ENCODE measurements at places on chromosomes 11 and 22. TPM values are rescaled to one million over a fixed set of nuclear protein-coding genes. Genes with fewer than 3 reads are reported as not detected.

Gene TSGA10IP
- 1.9 TPM for total RNA-seq

- no peaks in the 10 kb centered on the region for H3K36me3 ChIP-seq
- H3K27ac ChIP-seq, result no peak overlapping the region
- no peak for DNase-seq
- peaks cover 4% of the 10 kb centered on the region for H3K4me1 ChIP-seq
- no peak overlapping the region for H3K4me3 ChIP-seq
These were observed 11.7 kb downstream of the MRTFA start for GRCh38 chr22:40624770-40625169.

- no peak overlapping the region for H3K4me3 ChIP-seq
- DNase-seq, result no peak
- H3K4me1 ChIP-seq, result peaks cover 29% of the 10 kb centered on the region
These were observed 143.1 kb upstream of the RASSF10 start for GRCh38 chr11:12865863-12866595.

GRCh38 chr22:46710806-46711205 is 27.2 kb downstream of the CERK start:
- no peak overlapping the region for H3K27ac ChIP-seq
- H3K27me3 ChIP-seq, result no peaks in the 10 kb centered on the region
- H3K4me1 ChIP-seq, result no peaks in the 10 kb centered on the region
- no peak overlapping the region for H3K4me3 ChIP-seq

DNA sequence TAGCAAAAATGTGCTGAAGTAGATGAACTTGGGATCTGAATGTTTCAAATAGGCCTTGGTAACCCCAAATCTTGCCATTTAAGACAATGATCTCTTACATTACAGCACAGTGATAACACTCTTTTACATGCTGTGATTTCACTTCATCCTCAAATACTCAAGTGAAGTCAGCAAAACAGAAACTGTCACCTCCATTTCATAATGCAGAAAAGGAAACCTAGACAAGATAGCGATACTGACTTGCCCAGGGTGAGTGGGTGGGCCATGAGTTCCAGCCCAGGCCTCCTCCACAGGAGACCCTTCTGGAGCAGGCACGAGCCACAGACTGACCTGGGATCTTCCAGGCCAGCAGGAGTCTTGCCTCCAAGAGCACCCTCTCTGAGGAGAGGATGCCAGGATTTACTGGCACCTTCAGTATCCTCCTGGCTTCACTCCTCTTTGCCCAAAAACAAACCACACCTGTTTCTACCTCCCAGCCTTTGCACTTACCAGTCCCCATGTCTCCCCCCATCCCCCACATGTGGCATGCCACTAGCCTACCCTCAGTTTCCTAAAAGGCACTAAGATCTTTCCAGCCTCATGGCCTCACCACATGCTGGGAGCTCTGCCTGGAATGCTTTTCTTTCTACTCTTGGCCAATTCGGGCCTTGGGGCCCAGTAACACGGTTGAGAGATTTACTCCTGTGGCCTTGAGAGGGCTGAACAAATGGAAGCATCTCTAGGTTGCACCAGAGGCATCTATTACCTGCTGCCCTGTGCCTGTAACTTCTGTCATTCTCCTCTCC is 1.9 kb upstream of the DGAT2 start:
- no peak for DNase-seq
- H3K27ac ChIP-seq, result no peak overlapping the region
- H3K27me3 ChIP-seq, result peaks cover 27% of the 10 kb centered on the region
- H3K4me3 ChIP-seq, result no peak overlapping the region
- H3K4me1 ChIP-seq, result no peaks in the 10 kb centered on the region

Gene NRGN
- 0.60 TPM for total RNA-seq

DNA sequence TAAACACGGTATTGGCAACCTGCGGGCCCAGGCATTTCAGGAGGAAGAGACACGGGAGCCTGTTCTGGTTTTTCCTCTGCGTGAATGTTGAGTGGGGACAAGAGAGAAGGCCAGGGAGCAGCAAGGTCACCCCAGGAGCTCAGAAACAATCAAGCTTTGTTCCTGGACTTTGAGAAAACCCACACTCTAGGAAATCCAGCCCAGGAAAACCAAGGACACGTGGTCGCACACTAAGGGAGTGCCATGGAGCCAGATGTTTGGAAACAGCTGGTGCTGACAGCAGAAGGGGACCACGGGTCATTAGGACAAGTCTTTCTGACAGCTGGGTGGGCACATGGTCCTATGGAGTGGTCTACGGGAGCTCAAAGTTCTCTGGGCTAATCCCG is 44.1 kb downstream of the MYH9 start:
- H3K4me1 ChIP-seq, result peaks cover 3% of the 10 kb centered on the region
- no peak overlapping the region for H3K27ac ChIP-seq
- DNase-seq, result no peak

- no peak for DNase-seq
- H3K27ac ChIP-seq, result no peak overlapping the region
- no peaks in the 10 kb centered on the region for H3K36me3 ChIP-seq
- no peaks in the 10 kb centered on the region for H3K4me1 ChIP-seq
- no peaks in the 10 kb centered on the region for H3K27me3 ChIP-seq
These were observed 261.2 kb downstream of the CADM1 start for GRCh38 chr11:115242982-115243381.

DNA sequence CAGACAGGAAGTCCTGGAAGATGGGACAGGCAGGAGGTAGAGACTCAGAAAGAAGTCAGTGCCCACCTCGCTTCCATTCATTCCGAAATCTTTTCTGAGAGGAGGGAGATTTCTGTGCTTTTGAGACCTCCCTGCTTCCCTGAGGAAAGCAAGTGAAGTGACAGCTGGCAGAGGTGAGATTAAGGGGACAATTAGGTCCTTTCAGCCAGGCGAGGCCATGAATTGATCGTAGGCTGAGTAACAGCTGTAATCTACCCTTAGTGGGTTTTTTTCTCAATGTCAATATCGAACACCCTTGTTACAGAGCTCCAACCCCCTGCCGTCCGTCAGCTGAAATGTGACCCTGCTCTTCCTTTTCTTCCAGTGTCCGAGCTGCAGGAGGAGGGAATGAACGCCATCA is 96.0 kb downstream of the PARVA start:
- DNase-seq, result no peak
- no peaks in the 10 kb centered on the region for H3K27me3 ChIP-seq
- H3K27ac ChIP-seq, result no peak overlapping the region

GRCh38 chr11:110654456-110654855 is 57.8 kb downstream of the ARHGAP20 start:
- H3K4me3 ChIP-seq, result no peak overlapping the region
- H3K27ac ChIP-seq, result no peak overlapping the region
- H3K27me3 ChIP-seq, result no peaks in the 10 kb centered on the region
- no peaks in the 10 kb centered on the region for H3K4me1 ChIP-seq

- H3K27me3 ChIP-seq, result no peaks in the 10 kb centered on the region
- no peak overlapping the region for H3K4me3 ChIP-seq
- H3K4me1 ChIP-seq, result no peaks in the 10 kb centered on the region
- no peak for DNase-seq
- H3K27ac ChIP-seq, result no peak overlapping the region
These were observed 1105.0 kb downstream of the BRD1 start for GRCh38 chr22:48722661-48723060.

DNA sequence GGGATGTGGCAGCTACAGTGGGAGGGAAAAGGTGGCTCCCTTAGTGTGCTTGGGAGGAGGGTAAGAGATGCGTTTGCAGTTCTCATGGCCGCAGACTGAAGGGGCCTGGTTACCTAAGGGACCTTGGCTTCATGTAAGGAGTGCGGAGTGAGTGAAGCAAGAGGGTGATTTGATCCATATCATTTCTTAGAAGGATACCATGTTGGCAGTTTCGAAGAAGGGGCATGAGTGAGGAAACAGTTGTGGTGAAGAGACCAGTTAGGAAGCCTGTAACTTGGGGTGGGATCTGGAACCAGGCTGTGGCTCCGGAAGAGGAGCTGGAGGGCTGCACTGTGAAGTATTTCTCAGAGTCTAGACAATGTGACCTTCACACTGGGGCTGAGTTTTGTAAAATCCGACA is 45.0 kb downstream of the ST3GAL4 start:
- no peaks in the 10 kb centered on the region for H3K36me3 ChIP-seq
- no peak for DNase-seq

Gene APOA4
- total RNA-seq, result not detected

DNA sequence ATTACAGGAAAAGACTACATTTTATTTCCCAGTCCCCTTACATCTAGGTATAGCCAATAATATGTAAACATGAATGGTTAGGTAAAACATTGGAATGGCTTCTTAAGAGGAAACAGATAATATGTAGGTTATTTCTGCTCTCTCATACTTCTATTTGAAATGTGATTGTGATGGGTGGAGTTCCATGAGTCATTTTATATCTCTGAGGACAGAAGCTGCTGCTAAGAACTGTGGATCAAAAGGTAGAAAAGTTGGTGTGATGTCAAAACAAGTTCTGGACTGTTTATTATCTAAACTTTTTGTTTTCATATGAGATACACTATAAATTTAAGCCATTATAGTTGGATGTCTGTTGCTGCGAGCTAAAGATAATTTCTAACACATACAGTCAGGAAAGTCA is 799.4 kb upstream of the TENM4 start:
- DNase-seq, result no peak
- H3K4me1 ChIP-seq, result no peaks in the 10 kb centered on the region
- no peak overlapping the region for H3K4me3 ChIP-seq
- H3K27me3 ChIP-seq, result no peaks in the 10 kb centered on the region
- H3K27ac ChIP-seq, result no peak overlapping the region

DNA sequence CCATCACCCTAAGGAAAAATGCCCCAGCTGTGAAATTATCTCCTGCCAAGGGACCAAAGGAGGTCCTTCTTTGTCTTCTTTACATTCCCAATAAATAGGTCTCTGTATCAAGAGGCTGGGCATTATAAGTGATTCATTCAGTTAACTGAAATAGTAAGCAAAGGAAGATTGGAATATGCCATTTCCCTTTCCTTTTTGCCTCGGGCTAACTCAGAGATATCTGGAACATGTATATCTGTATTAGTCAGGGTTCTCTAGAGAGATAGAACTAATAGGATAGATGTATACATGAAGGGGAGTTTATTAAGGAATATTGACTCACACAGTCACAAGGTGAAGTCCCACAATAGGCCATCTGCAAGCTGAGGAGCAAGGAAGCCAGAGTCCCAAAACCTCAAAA is 15.3 kb upstream of the CWF19L2 start:
- no peak overlapping the region for H3K27ac ChIP-seq
- H3K4me1 ChIP-seq, result no peaks in the 10 kb centered on the region
- no peaks in the 10 kb centered on the region for H3K36me3 ChIP-seq
- DNase-seq, result no peak
- no peak overlapping the region for H3K4me3 ChIP-seq

GRCh38 chr11:88398372-88398771 is 60.8 kb upstream of the CTSC start:
- no peaks in the 10 kb centered on the region for H3K27me3 ChIP-seq
- no peak overlapping the region for H3K4me3 ChIP-seq

DNA sequence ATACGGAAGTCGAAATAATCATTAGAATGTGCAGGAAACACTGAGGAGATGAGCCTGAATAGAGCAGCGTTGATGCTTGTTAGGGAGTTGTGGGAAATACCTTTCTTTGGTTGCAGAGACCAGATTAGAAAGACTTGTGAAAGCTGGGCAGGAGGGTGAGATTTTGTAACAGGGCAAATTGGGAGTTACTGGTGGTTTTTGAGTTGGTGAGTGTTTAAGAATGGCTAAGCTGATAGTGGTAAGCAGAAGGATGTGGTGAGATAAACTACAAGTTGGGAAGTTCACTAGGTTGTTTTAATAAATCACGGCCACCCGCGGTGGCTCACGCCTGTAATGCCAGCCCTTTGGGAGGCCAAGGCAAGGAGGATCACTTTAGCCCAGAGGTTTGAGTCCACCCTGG is 34.4 kb downstream of the MCAM start:
- H3K4me3 ChIP-seq, result no peak overlapping the region
- H3K36me3 ChIP-seq, result peaks cover 30% of the 10 kb centered on the region
- H3K4me1 ChIP-seq, result no peaks in the 10 kb centered on the region

Gene UPK3A
- not detected for total RNA-seq

Gene CRYBA4
- total RNA-seq, result 0.67 TPM

Gene OR56A1
- total RNA-seq, result 0.09 TPM

- H3K4me1 ChIP-seq, result no peaks in the 10 kb centered on the region
- no peak overlapping the region for H3K27ac ChIP-seq
- no peak for DNase-seq
- H3K4me3 ChIP-seq, result no peak overlapping the region
- H3K36me3 ChIP-seq, result no peaks in the 10 kb centered on the region
- H3K27me3 ChIP-seq, result no peaks in the 10 kb centered on the region
These were observed 91.7 kb upstream of the CSNK2A3 start for GRCh38 chr11:11444804-11445131.

Gene GLYAT
- total RNA-seq, result not detected

- DNase-seq, result no peak
- no peaks in the 10 kb centered on the region for H3K36me3 ChIP-seq
- no peaks in the 10 kb centered on the region for H3K27me3 ChIP-seq
These were observed 85.0 kb upstream of the CLPB start for GRCh38 chr11:72519220-72519881.

Gene RAB3IL1
- 6.8 TPM for total RNA-seq

GRCh38 chr11:116821050-116821918 is 1.8 kb downstream of the APOA4 start:
- DNase-seq, result no peak
- no peaks in the 10 kb centered on the region for H3K36me3 ChIP-seq
- H3K4me1 ChIP-seq, result no peaks in the 10 kb centered on the region
- H3K4me3 ChIP-seq, result no peak overlapping the region

GRCh38 chr22:19795617-19796008 is 35.0 kb downstream of the TBX1 start:
- H3K27me3 ChIP-seq, result no peaks in the 10 kb centered on the region
- no peak overlapping the region for H3K4me3 ChIP-seq
- H3K36me3 ChIP-seq, result no peaks in the 10 kb centered on the region
- H3K4me1 ChIP-seq, result no peaks in the 10 kb centered on the region
- no peak overlapping the region for H3K27ac ChIP-seq
- no peak for DNase-seq

Gene SYT13
- total RNA-seq, result 12.3 TPM

Gene VWCE
- 12.3 TPM for total RNA-seq

GRCh38 chr11:108824545-108824944 is 159.7 kb downstream of the DDX10 start:
- H3K36me3 ChIP-seq, result no peaks in the 10 kb centered on the region
- no peaks in the 10 kb centered on the region for H3K27me3 ChIP-seq
- no peaks in the 10 kb centered on the region for H3K4me1 ChIP-seq
- DNase-seq, result no peak

- H3K27me3 ChIP-seq, result no peaks in the 10 kb centered on the region
- H3K4me3 ChIP-seq, result no peak overlapping the region
- no peak for DNase-seq
- no peak overlapping the region for H3K27ac ChIP-seq
- no peaks in the 10 kb centered on the region for H3K4me1 ChIP-seq
These were observed 62.9 kb downstream of the RCN1 start for GRCh38 chr11:32153747-32154146.

DNA sequence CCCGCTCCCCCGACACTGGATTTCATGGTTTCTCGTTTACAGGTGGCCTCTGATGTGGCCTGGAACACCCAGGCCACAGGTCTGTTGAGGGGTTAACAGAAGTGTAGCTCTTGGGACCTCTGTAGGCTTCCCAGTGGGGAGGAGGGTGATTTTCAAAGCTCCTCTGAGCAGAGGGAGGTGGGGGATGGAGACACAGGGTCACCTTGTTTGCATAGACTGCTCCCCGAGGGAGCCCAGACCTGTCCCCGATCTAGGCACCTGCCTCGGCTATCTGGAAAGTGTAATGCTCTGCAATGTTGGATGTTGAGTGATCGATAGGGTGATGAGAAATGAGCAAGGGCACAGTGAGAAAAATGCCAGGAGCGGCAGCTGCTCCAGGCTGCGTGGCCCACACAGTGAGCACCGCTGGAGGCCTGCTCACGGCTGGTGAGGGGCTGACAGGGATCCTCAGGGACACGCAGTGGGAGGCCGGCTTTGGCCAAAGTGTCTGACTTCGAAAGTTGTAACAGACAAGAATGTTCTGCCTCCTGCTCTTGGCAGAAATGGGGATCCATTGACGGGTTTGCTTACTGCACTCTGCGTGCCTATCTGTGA is 594.1 kb downstream of the BRD1 start:
- H3K27me3 ChIP-seq, result no peaks in the 10 kb centered on the region
- H3K4me3 ChIP-seq, result no peak overlapping the region
- no peaks in the 10 kb centered on the region for H3K36me3 ChIP-seq
- no peaks in the 10 kb centered on the region for H3K4me1 ChIP-seq
- H3K27ac ChIP-seq, result no peak overlapping the region
- DNase-seq, result peak; percentile 38

All from H1 (cell line).